Activated T-helper 9 cell treated with anti-CD3 and anti-CD28 coated beads, Interleukin-2, amount 50 U/mL, for 16 hours (primary cell): ENCODE measurements at places on chromosomes 7 and 10.
A peak's percentile ranks its signal among the peaks of the same experiment; 100 is the strongest.

- no peak for DNase-seq
Observed at GRCh38 chr7:28609608-28610007, 197.3 kb downstream of the CREB5 start.

- no peak for DNase-seq
Observed at GRCh38 chr7:12297283-12298108, 86.4 kb downstream of the TMEM106B start.

DNA sequence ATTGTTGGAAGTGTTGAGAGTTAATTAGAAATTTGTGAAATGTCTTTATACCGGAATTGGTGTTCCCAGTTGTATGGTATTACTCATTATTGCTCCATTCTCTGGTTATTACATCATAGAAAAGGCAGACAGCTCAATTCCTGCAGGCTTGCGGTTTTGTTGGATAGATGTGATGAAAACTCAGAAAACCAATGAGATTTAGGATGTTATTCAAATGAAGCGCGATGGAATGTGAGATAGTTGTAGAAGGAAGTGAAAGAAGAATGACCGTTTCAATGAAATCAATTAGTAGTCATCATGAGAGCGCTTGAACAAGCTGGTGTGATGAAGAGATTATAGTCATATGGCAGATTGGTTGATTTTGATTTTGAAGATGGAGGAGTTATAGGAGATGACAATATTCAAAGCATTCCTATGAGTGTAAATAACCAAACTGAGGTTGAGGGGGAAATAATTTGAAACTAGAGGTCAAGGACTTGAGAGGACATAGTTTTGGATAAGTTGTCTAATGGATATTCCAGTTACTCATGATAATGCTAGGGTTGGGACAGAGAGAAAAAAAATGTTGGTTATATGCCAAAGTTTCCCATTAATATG is 991.5 kb downstream of the NRG3 start:
- DNase-seq = no peak

GRCh38 chr7:44796034-44796503 is 412 bp upstream of the PPIA start:
- DNase-seq = no peak

GRCh38 chr10:62390497-62391176 is 16.5 kb downstream of the ZNF365 start:
- DNase-seq = no peak

DNA sequence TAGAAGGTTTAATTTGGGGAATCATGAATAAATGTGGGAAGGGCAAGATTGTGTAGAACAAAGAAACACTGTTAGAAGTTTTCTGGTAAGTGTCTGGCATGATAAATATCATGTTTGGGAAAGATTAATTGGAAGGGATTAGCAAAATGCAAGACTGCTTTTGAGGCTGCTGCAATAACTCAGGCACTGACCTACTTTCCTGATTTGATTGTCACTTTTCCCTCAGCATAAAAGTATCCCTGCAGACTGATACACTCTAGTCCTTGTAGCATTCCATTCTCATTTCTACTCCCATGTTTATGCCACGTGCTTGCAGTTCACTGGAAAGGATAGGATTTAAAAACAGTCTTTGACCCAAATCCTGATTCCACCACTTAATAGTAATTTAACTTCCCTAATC is 303.3 kb upstream of the SEMA3A start:
- no peak for DNase-seq

GRCh38 chr10:88182601-88182930 is 319.1 kb downstream of the PTEN start:
- DNase-seq = no peak

GRCh38 chr7:123154231-123154860 is 45.4 kb downstream of the SLC13A1 start:
- DNase-seq = no peak

DNA sequence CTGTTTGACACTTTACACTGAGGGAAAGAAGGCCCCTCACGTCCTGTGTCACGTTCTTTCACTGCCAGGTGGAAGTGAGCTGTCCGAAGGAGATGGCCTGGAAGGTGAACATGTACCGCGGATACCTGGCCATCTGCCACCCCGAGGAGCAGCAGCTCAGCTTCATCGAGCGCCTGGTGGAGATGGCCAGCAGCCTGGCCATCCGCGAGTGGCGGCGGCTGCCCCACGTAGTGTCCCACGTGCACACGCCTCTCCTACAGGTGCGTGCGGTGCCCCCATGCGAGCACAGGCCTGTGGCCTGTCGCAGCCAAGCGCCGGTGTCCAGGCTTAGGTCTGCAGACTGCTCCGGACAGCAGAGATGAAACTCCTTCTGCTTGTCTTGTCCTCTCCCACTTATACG is 103.4 kb downstream of the TRRAP start:
- no peak for DNase-seq

DNA sequence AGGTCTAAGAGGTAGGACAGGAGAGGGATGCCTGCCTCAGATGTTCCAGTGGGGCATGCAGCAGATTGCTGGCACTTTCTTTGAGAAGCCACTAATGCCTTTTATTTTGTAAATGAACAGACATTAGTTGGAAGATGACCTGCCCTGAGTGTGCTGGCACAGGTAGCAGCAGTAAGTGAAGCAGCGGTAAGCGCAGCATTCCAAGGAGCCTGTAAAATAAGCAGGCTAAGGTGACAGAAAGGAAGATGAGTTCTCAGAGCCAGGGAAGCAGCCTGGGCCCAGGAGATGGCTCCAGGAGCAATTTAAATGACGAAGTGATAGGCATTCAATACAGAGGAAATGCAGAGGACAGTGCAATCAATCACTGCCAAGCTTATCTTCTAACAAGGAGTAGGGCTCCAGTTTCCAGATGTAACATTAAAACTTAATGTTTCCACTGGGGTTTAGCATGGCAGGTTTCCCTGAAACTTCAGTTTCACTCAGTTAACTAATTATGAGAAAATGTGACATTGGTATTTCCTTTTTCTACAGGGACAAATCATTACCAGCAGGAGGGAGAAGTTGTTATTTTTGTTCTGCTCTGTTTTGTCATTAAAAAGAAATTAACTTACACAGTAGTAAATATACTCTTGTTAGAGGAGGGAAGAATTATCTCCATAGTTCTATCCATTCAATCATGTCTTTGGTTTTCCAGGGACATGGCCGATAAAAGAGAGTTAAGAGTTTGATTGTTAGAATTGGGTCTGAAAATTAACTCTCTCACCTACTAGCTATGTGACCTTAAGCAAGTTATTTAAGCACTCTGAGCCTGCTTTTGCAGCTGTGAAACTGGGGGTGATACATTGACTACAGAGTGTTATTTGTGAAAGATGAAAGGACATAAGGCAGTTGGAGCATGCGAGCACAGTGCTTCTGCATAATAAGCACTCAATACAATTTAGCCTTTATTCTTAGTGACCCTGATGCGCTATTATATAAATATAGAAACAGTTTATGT is 96.6 kb upstream of the PTN start:
- DNase-seq = no peak

DNA sequence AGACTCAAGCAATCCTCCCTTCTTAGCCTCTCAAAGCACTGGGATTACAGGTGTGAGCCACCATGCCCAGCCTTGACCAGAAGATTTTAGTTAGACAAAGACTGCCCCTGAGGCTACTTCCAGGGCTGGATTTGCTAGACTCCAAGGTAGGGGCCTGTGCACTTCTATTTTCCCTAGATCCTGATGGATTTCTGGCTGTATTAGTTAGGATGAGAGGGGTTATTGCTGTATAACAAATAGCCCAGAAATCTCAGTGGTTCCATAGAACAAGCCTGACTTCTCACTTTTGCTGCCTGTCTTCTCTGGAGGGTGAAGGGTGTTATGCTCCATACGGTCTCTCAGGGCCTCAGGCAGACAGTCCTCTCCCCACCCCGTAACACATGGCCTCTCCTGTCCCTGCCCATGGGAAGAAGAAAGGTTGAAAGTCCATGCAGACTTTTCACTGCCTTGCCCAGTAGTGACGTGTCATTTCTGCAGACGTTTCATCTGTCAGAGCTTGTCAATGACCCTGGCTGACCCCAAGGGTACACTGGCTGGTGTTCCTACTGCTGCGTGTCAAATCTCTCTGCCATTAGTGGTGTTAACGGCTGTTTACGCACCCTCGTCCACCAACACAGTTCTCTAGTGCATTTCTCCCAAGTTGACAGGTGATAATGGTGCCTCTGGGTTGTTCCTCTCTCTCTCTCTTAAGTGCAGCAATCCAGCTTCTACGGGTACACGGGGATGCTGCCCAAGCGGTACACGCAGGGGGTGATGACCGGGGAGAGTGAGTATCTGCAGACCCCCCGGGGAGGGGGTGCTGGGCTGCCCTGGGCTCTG is 11.6 kb downstream of the SLC29A4 start:
- no peak for DNase-seq

- no peak for DNase-seq
Observed at GRCh38 chr10:87656431-87657072, 3.1 kb upstream of the PAPSS2 start.

GRCh38 chr10:97059006-97059871 is 126.5 kb downstream of the SLIT1 start:
- DNase-seq = no peak

- DNase-seq = no peak
Observed at GRCh38 chr7:79781716-79782115, 328.2 kb upstream of the MAGI2 start.

- DNase-seq = no peak
Observed at GRCh38 chr10:1375346-1376170, 319.4 kb downstream of the WDR37 start.

GRCh38 chr10:119542988-119543813 is 682 bp upstream of the RGS10 start:
- peak; percentile 47 for DNase-seq

DNA sequence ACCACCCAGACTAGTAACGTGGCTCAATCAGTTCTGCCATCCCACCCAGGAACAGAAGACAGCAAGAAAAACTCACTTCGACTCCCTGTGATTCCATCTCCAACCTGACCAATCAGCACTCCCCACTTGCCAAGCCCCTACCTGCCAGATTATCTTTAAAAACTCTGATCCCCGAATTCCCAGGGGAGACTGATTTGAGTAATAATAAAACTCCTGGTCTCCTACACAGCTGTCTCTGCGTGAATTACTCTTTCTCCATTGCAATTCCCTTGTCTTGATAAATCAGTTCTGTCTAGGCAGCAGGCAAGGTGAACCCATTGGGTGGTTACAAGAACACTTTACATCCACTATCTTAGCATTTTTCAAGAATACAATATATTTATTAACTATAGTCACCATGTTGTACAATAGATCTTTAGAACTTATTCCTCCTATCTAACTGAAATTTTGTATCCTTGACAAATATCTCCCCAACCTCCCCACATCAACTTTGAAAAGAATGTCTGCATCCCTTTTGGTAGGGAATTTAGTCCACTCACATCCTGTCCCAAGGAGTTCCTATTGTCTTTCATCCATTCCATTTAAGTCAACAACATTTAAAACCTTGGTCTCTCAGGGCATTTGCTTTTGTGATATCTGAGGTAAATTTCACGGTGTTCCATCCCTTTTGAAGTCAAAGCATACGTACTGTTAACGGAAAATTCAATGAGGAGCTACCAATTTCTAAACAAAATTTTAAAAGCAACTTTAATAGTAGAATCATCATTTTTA is 163.7 kb downstream of the MACC1 start:
- no peak for DNase-seq

- no peak for DNase-seq
Observed at GRCh38 chr7:14606101-14606500, 296.4 kb downstream of the DGKB start.

DNA sequence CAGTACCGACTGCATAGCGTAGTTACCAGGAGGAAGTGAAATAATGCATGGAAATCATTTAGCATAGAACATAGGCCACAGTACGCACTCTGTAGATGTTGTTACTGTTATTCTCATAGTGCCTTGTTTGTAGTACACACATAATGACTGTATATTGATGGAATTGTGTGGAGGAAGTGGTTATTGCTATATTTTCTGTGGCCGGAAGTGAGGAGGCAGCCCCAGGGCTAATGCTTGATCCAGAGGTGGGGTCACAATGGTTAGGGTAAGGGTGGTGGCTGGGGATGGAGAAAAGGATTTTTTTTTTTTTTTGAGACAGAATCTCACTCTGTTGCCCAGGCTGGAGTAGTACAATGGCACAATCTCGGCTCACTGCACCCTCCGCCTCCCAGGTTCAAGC is 4.5 kb upstream of the MGAM start:
- DNase-seq = no peak

DNA sequence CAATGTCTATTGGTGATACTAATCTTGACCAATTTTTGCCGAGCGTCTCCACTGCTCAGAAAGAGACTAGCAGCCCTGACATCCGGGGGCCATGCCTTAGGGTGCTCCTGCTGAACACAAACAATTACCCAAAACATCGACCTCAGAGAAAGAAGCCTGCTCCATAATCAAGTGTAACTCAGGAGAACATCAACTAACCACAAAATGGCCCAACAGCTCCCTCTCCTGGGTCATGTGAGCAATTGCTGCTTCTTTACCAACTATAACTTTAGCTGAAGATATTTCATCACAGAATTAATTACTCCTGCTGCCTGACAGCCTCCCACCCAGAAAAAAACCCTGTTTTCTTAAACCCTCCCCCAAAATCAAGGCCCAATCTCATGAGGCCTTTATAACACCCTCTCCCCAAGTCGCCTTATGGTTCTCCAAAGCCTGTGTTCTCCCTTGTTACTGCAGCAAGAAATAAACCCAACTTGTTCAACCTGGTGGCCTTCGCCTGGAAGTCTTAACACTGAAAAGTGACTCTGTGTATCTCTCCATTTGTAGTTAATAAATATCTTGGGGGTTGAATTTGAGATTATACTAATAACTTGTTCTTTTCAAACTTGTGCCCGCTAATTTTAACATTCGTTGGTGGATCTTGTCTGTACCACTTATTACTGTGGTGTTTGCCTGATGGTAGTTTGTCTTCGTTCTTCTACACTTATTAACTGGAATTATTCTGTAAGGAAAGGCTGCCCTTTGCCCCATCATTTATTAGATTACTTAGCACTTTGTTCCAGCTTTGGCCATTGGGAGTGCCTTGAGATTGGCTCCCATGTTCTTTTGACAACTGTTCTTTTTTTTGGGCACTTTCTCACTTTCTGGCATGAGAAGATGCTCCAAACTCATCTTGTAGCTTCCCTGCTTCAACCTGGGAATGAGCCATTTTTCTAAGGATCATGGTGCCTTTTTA is 21.2 kb upstream of the RAMP3 start:
- peak; percentile 41 for DNase-seq

DNA sequence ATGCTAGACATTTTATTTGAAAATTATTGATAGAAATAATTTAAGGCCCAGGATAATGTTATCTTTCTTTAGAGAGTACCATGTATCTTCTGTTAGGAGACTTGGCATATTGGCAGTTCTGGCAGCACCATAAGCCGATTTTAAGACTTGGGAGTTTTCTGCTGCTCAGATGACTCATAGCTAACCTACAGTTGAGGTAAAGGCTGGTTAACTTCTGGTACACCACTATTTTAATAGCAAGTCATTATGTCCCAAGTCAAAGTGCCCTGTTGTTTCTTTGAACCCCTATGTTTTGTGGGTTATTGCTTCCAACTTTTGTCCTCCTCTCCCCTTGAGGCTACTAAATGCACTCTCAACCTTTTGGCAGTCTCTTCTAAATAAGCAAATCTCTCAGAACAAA is 25.2 kb downstream of the ATRNL1 start:
- no peak for DNase-seq

- no peak for DNase-seq
Observed at GRCh38 chr7:41436139-41436538, 266.8 kb downstream of the INHBA start.

GRCh38 chr10:11020548-11020942 is 2.9 kb downstream of the CELF2 start:
- DNase-seq = no peak
